ENCODE measurements at places on chromosomes 3 and 15.

GRCh38 chr15:40500568-40501330 is 30.0 kb downstream of the CHST14 start:
- DNase-seq: no peak

DNA sequence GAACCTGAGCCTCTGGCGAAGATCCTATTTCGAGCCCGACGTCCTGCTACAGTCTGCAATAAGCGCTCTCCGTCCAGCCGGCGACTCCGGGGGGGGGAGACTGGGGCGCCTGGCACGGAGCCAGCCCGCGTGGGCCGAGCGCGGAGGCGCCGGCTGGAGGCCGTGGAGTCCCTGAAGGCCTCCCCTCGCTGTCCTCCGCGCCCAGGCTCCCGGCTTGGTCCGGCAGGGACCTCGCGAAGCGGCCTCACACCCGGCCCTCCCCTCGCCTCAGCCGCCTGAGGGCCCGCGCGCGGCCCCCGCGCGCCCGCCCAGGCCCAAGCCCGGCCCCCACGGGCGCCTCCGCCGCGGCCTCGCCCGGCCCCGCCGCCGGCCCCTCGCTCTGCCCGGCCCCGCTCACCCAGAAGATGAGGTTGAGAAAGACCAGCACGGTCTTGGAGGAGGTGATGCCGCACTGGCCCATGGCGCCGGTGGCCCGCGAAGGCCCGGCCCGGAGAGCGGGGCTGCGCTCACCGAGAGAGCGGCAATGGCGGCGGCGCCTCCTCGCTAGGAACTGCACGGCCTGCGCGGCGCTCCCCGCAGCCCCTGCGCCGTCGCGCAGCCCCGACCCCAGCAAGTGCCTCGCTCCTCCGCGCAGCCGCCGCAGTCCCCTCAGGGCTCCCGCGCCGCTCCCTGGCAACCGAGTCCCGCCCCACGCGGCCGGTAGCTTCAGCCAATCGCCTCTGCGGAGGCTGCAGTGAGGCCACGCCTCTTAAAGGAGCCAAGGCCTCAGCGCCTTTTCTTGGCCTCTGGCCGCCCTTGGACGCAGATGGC is at the start of gene TSPAN3:
TSPAN3 (minus strand) TSS at position 615 of the 810 bp plus-strand sequence; CDS start at position 460, 155 bp downstream.
- peak; percentile 81 for DNase-seq

- no peak for DNase-seq
These were observed 2.0 kb upstream of the SOX2 start for GRCh38 chr3:181709537-181710279.

- DNase-seq: no peak
These were observed 15.5 kb upstream of the SLITRK3 start for GRCh38 chr3:165211721-165212120.

DNA sequence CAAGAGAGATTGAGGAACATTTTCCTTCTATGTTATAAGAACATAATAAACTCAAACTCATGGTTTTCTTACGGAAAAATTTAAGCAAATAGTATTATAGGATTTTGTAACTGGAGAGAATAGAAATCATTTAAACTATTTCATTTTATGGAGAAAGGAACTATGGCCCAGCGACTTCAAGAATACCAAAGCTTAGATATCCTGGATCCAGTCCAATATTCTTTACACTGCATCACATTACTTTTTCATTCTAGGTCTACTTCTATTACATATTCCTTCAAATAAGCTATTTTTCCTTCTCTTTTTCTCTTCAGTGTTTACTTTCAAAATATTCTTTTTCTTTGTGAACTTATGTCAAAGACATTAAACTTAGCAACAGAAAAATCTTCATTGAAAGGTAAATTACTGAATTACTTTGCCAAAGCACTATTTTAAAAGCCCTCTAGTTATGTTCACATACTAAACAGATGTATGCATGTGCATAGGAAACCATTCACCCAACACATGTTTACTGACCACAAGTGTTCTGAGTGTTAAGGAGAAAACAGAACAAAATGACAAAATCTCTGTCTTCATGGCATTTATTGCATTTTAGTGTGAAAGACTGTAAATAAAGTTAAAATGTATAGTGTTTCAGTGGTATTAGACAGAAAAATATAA is 20.4 kb downstream of the KPNA4 start:
- no peak for DNase-seq

DNA sequence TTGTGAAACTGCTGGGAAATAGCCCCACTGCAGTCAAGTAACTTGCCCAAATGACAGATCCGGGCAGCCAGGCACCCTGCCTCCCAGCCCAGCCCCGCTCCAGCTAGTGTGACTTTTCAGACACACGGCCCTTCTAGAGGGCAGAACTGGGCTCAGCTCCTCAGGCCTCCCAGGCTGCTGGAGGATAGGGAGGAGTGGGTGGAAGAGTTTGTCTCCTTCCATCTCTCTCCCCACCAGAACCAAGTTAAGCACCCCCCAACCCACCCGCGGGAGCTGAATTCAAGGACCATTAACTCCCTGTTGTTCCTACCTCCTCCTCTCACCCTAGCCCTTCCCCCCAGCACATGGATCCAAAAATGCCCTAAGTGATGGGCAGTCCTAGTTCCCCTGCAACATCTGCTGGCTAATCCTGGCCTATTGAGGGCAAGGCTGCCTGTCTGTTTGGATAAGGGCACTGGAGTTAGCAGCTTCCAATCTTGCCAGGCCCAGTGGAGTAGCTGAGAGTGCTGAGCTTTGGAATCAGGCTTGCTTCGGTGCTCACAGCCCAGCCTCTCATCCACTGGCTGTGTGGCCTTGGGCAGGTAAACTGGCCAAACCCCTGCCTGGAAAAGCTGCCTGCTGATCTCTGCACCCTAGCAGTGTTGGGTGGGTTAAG is 3.1 kb downstream of the CCDC33 start:
- DNase-seq: no peak

DNA sequence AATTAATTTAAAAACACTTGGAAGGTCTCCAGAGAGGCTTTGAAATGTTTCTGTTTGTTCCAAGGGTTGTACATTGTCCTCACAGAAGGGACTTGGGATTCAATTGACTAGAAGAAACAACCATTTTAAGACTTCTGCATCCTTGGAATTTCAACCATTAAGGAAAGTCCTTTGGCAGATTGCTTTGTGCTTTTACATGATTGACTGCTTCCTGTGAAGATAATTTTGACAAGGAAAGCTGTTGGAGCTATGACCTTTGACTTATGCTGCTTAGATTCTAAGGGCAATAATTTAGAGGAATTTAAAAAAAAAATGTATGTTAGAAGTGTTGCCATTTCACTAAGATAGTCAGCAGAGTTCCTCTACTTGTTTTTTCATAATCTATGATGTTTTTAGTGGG is 483.9 kb upstream of the TBL1XR1 start:
- DNase-seq: no peak

- DNase-seq: no peak
These were observed 3.5 kb downstream of the EIF4A2 start for GRCh38 chr3:186786922-186787321.

- DNase-seq: no peak
These were observed 54.5 kb downstream of the SATB1 start for GRCh38 chr3:18370672-18371071.

GRCh38 chr3:45143673-45144671 is 2.2 kb downstream of the CDCP1 start:
- no peak for DNase-seq

DNA sequence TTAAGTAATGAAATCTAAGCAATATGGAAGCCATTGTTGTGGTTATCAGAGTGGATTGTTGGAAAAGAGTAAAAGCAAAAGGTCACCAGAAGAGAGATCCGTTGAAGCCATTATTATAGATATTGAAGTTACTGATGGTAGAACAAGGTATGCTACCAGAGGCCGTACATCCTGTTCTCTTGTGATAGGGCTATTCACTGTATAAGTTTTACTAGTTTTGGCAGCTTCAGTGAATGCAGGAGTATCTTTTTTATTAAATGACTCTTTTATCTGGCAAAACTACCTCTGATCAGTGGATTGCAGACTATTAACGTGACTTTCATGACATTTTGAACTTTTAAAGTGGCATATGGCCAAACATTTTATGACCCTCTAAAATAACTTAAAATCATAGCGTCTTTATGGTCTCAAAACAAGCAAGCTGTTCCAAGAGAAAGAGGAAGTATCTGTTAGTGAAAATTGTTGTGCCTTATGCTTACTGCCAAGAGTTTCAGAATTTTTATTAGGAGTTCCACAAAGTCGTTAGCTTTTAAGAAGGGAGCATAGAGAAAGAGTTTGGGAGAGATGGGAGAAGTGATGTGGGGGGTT is 102.9 kb downstream of the LRRC49 start:
- no peak for DNase-seq

DNA sequence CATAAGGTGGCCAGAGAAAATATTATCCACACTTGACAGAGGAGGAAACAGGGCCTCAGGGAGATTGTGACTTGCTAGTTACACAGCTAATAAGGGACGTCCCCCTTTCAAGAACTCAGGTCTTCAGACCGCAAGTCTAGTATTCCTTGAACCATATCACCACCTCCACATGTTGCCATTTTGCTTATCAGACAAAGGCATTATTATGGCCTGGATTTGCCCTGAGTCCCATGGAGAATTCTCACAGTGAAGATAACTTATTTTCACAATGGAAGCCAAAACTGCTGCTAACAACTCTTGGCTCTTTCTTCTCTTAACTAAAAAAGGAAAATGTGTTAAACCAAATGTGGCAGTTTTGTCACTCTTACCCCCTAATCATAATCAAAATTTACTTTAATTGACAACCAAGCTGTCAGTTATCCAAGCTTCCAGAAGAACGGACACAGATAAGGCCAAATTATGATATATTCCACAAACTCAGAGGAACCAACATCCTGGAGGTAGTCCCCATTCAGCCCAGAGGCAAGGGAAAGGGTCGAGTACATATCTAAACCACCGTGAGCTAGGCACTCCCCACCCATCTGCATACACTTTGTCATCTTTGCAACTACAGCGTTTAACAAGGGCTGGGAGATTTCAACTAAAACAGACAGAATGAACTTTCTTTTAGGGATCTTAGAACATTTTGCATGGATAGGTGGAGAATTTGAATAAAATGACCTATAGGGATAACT is 63.6 kb upstream of the THBS1 start:
- no peak for DNase-seq

- DNase-seq: no peak
These were observed 1.5 kb upstream of the HEXA start for GRCh38 chr15:72377331-72377730.

GRCh38 chr3:128697341-128697740 is 28.6 kb upstream of the RAB7A start:
- no peak for DNase-seq

GRCh38 chr15:73866881-73867410 is 6.4 kb upstream of the TBC1D21 start:
- no peak for DNase-seq

- no peak for DNase-seq
These were observed 51.0 kb downstream of the PAK2 start for GRCh38 chr3:196790636-196791035.

DNA sequence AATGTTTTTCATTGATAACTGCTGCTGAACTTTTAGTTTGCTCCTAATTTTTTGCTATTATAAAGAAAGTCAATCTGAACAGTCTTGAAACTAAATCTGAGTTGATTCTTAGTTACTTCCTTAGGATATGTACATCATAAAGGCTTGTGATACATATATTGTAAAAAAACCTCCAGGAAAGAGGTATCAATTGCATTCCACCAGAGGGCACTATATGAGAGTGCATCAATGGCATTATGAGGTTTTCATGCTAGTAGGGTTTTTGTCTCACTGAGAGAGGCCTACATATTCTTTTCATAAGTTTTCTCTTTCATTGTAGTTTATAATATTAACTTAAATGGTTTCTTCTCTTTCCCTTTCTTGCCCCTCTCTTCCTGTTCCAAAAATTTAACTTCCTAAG is 46.9 kb downstream of the PIK3R4 start:
- DNase-seq: no peak

DNA sequence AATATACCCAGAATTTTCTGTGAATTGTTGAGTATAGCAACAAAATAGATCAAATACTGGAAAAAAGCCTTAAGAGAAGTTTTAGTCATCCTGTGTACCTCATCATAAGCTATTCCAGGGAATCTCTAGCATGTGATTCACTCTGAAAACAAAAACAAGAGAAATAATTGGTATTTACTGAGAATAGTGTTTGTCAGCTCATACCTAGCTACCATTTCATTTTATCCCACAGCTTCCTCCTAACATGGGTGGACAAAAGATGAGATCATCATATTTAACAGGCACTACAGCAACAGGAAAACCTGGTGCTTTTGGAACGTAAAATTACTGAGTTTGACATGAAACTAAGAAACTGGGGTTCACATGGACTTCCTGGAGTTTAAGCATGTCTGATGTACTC is 753.5 kb upstream of the NECTIN3 start:
- DNase-seq: no peak

- no peak for DNase-seq
These were observed 879 bp upstream of the EIF5A2 start for GRCh38 chr3:170909129-170909903.

DNA sequence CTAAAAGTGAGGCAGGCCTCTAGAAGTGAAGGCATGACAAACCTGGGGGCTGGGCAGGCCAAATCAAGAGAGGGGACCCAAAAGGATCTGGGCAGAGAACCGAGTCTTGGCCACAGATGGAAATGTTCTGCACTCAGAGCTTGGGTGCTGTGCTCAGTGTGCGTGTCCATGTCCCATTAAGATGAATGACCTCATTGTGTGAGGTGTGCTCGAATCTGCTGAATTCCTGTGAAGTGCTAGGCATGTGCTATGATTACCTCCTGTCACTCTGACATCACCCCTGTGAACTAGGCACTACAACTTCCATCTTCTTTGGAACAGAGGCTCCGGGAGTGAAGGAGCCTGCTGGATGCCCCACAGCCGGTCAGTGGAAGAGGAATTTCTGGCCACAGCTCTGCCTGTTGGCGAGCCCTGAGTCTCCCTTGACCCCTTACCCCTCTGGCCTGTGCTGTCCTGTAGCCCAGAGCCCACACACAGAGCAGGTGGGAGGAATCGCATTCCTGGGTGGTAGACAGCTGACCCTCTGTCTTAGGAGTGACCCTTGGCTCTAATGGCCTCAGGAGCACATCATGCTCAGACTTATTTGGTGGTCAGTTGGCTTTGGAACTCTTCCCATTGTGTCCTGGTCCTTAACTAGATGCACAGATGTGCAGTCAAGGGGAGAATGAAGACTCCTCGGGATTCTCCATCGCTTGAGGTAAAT is 67.6 kb upstream of the CTDSPL start:
- DNase-seq: no peak

GRCh38 chr3:42019953-42020260 is 58.0 kb upstream of the ULK4 start:
- DNase-seq: no peak

GRCh38 chr15:101684384-101684783 is 32.2 kb upstream of the TM2D3 start:
- DNase-seq: no peak

- DNase-seq: no peak
These were observed 1031.7 kb downstream of the MCTP2 start for GRCh38 chr15:95262866-95263564.

GRCh38 chr3:150299201-150299600 is 108.9 kb upstream of the TSC22D2 start:
- DNase-seq: no peak

DNA sequence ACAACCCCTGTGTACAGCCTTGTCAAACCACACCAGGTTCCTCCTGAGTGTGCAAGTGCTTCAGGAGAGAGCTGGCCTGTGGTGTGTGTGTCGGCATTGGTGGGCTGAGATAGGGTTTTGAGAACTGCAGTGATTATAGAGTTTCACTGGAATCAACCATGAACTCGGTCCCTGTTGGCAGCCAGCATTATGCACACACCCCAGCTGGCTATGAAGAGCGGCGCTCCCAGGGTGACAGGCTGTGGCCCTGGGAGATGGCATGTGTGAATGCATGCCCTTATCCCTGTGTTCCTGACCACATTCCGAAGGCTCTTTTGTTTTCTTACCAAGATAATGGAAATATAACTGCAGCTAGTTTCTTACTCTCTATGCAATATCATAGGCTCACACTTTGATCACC is 101.8 kb downstream of the SNRK start:
- DNase-seq: no peak
